ENCODE measurements at places on chromosomes 4 and X.

DNA sequence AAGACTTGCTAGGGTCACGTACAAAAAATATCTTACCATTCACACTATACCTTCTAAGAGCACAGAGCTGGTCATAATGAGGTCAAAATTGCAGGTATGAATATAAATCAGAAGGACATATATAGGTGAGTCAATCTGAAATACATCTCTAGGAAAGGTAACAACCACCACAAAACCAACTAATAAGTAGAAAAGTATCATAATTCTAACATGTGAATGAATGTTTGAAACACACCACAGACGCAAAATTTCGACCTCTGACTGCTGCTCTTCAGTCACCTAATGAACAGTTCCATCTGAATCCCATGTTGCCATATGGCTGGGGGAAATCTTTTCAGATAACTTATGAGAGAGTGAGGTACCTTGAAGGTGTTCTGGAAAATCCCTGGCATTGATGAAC is 22.1 kb downstream of the STAP1 start:
- no peak for DNase-seq

DNA sequence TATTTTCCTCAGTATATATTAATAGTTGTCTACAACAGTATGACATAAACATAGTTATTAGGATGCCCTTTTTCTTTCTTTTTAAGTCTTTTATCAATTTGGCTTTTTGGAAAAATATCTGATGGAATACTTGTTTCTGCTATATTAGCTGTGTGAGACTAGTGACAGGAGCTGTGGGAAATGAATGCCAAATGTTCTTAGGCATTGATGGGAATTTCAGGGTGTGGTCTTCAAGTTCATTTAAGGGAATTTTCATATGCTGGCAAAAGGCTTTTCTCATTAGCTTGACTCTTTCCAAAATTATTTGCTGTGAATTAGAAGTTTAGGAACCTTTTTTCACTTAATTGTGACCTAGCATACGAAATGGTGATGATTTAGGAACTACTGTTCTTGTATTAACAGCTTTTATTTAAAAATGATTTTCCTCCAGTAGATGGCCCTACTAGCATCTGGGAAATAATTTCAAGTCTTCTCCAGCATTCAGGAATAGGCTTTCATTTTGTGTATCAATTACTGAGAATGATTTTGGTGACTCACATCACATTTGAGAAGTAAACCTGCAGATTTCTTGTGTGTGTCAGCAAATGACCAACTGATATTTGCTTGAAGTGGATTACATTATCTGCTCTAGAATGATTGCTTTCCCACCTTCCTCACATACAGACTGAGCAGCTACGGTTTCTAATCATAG is 70.9 kb downstream of the HTT start:
- no peak for DNase-seq

DNA sequence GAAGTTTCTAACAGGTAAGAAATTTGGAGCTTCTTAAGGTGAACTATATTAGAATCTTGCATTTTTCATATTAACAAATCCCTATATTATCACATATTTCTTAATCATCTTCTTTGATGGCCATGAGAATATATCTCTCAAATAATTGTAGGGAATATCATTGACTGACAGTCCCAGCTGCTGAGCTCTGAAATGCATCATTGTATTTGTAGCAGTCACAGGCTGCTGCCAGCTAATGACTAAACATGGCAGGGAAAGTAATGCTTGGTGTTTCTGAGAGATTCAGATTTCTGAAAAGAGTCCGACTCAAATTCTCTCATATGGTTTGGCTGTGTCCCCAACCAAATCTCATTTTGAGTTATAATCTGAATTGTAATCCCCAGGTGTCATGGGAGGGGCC is 171.9 kb downstream of the TRAM1L1 start:
- DNase-seq: no peak

GRCh38 chr4:86118711-86119110 is 241.1 kb downstream of the MAPK10 start:
- no peak for DNase-seq

- DNase-seq: no peak
Observed at GRCh38 chr4:161704653-161705052, 459.1 kb downstream of the FSTL5 start.

DNA sequence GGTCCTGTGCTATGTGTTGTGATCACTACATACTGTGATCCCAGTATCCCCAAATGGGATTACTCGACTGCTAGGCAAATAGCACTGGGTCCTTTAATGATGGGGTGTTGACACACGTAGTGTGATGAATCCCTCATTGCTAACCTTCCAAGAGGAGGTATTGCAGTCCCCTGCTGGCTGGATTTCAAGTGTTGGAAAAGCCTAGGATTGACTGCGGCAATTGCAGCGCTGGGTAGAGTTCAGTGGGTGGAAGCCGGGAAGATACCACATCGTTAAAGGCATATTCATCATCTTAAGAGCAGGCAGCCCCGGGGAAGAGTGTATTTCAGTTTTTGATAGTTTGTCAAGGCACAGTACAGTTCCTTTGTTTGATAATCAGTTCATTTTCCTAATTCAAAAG is 159.9 kb downstream of the TRIML1 start:
- peak; percentile 41 for DNase-seq

DNA sequence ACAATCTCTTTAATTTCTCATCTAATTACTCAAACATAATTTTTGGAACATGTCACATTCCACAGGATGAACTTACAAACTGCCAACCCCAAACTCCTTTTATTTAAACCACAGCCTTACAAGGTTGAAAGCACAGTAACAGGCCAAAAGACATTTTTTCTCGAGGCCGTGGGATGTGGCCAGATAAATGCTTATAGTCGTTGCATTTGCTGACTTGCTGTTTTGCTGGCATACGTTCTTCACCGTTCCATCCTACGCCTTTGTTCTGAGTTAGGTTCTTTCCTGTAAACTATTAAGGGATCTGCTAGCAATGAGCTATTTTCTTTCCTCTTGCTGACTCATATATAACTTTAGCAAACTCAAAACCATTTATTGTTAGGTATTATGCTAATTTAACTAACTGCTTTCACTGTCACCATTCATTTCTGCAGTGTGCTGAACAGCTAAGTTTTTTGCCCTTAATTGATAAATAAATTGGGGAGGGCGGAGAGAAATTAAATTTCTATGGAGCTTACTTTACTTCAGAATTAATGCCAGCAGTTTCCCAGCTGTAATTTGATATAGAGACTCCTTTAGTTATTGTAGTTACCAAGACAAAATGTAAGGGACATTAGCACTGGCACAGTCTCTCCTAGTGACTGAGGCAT is 135.1 kb upstream of the PACRGL start:
- DNase-seq: no peak

- no peak for DNase-seq
Observed at GRCh38 chr4:117068120-117068519, 17.3 kb downstream of the TRAM1L1 start.

- DNase-seq: no peak
Observed at GRCh38 chr4:28350485-28350884, 1489.8 kb downstream of the STIM2 start.

DNA sequence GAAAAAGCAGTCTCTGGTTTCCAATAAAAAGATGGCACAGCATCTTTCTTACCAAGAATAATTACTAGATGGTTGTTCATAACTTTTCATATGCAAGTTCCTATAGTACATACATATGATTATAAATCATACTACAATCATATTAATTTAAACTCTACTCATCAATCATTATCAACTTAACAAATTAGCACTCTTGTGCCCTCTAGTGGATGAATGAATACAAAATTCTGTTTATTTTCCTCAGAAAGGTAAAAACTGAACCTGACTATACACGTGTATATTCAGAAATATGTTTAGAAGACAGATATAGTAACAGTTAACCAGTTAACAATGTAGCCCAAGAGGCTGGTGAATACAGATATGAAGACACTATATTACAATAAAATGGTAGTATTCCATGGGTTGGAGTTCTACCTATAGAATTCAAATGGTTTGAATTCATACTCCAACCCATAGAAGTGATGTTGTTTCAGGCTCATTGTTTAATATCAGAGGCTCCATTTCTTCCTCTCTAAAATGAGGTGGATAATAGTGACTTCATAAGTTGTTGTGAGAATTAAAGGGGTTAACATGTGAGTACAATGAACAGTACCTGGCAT is 100.0 kb downstream of the ADAMTS3 start:
- no peak for DNase-seq

DNA sequence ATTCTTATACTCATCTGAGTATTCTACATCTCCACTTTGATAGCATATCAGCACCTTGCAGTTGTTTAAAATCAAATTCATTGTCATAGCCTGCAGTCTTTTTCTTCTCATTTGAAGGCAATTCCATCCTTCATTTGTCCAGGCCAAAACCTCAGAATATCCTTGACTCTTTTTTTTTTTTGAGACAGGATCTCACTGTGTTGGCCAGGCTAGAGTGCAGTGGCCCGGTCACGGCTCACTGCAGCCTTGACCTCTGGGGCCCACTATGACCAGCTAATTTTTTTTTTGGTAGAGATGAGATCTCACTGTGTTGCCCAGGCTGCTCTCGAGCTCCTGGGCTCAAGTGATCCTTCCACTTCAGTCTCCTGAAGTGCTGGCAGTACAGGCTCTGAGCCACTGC is 2.6 kb downstream of the MRPL1 start:
- DNase-seq: no peak

DNA sequence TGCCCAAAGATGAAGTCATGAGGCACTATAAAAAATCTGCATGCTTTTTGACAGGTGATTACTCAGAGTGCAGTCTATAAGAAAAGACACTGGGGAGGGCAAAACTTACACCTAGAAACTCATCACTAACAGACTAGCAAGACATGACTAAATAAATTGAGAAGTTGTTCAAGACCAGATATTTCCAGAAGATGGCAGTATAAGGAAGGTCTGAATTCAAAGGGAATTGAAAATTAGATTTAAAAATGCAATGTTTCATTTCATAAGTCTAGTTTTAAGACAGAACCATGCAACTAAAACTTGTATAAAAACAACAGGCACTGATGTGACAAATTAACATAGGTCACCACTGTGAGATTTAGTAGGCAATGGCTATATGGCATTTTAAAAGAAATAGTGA is 232.5 kb upstream of the POF1B start:
- no peak for DNase-seq

DNA sequence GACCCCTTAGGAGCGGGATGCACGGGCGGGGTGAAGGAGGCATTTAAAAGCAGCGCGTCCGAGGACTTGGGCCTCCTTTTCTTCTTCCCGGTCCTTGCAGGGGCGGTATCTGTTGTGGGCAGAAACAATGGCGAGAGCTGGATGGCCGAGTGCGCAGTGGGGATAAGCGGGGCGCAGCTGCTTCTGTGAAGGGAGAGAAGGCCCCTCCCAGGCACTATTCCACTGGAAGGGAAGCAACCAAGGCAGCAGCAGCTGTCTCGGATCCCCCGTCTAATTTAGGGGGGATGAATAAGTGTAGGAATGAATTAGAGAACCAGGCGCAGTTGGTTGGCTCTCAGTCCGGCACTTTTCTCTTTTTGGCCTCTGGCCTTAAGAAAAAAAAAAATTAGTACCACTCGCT is 995 bp downstream of the SMARCA5 start:
- DNase-seq: peak; percentile 11

DNA sequence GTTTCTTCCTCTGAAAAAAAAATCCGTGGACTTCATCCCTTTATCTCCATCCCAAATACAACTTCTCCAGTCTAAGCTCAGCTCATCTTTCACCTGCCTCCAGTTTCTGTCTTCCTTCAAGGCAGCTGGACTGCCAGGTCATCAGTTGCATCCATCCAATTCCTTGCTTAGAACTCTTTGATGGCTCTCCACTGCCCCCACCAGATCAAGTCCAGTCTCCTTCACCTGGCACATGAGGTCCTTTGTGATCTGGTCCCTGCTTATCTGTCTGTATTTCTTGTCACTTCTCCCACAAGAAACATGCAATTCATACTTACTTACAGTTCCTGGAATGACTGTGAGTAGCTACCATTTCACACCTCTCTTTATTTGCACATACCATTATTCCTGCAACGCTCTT is 33.8 kb downstream of the OTUD6A start:
- peak; percentile 10 for DNase-seq

DNA sequence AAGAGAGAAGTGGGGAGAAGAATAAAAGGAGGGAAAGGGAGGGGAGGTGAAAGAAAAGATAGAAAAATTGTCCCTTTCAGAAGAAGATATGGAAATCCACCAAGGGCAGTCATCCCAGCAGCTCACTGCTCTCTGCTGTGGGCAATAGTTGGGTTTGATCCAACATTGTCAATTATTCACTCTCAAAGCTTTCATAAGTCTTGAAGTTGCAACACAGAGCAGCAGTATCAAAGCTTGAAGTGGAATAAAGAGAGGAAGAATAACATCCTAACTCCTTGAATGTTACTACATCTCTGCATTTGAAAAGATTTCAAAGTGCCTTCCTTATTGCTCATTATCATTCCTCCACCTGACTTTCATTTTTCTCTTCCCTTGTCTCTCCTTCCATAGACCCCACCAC is 62.3 kb upstream of the HHIP start:
- no peak for DNase-seq

- DNase-seq: no peak
Observed at GRCh38 chr4:53629296-53629695, 38.0 kb upstream of the LNX1 start.

DNA sequence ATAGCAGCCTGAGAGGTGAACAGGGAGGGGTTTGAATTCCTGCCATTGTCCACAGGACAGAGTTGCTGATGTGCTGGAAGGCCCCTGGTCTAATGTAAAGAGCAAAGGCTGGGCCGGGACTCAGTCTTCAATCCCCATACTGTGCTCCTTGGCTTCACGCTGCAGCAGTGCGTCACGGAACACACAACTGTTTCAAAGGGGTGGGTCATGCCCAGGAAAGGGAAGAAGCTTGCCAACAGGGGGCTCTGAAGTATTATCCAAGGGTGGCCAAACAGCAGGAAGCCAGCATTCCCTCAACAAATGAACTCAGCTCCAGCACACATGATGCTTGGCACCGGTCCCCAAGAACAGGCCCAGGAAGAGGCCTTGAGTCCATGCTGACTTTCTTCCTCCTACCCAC is 122.5 kb downstream of the NFKB1 start:
- peak; percentile 54 for DNase-seq

DNA sequence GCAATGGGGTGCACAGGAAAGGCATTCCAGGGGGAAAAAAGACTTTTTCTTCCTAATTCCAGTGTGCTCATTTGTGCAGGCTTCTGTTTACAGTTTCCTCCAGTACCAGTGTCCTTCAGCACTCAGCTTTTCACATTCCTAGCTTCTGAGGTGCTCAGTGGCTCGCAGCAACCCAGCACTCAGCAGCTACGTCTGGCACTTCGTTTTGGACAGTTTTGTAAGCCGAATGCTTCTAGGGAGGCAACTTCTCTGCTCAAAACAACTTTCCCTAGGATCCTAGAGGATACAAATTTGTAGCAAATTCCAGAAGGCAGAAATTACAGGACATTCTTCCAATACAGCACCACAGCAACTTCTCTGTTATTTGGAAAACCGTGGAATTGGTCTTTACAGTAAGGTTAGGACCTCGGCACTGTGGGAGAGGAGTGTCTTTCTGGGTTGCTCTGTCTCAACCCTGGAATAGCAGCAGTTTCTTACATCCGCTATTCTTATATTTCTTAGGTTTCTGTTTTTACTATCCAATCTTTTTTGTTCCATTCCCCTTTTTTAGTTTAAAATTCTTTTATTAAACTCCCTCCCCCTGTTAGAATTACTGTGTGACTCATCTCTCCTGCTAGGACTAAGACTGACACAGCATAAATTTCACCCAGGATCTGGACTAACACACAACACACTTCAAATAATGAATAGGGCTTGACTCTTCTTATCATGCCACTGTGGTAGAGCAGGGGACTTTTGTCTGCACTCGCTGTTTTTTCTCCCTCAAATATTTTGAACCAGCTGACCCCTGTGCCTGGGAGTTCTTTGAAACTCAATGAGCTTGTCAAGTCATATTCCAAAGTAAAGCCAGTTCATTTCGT is 1314.7 kb downstream of the FSTL5 start:
- DNase-seq: peak; percentile 11

Data from Daoy (cell line).